Activated naive CD4-positive, alpha-beta T cell treated with anti-CD3 and anti-CD28 coated beads, Interleukin-2, amount 10 ng/mL, durations not matched to agents 5 hours and 36 hours (primary cell): ENCODE measurements at places on chromosomes 3 and 15. TPM values are rescaled to one million over a fixed set of nuclear protein-coding genes. Genes with fewer than 3 reads are reported as not detected.

The STAC gene
- total RNA-seq, result not detected

The UNC13C gene
- total RNA-seq, result not detected

The SV2B gene
- total RNA-seq, result 0.18 TPM

The LYZL4 gene
- not detected for total RNA-seq

The CERS3 gene
- total RNA-seq, result 0.91 TPM

The PRR23C gene
- total RNA-seq, result not detected

The IQCF5 gene
- not detected for total RNA-seq

The KNL1 gene
- total RNA-seq, result 40.6 TPM

The GPR156 gene
- total RNA-seq, result not detected

The ANKRD34C gene
- total RNA-seq, result not detected

The AMT gene
- 5.0 TPM for total RNA-seq

The CP gene
- total RNA-seq, result not detected

The C3orf49 gene
- total RNA-seq, result not detected
